Kidney (tissue), 22 donors: ENCODE measurements at places on chromosomes 13 and 19. TPM values are rescaled to one million over a fixed set of nuclear protein-coding genes. Genes with fewer than 3 reads are reported as not detected.
A peak's percentile ranks its signal among the peaks of the same experiment; 100 is the strongest.

GRCh38 chr19:17103177-17103576, 27.6 kb downstream of the MYO9B start:
- DNase-seq: no peak

DNA sequence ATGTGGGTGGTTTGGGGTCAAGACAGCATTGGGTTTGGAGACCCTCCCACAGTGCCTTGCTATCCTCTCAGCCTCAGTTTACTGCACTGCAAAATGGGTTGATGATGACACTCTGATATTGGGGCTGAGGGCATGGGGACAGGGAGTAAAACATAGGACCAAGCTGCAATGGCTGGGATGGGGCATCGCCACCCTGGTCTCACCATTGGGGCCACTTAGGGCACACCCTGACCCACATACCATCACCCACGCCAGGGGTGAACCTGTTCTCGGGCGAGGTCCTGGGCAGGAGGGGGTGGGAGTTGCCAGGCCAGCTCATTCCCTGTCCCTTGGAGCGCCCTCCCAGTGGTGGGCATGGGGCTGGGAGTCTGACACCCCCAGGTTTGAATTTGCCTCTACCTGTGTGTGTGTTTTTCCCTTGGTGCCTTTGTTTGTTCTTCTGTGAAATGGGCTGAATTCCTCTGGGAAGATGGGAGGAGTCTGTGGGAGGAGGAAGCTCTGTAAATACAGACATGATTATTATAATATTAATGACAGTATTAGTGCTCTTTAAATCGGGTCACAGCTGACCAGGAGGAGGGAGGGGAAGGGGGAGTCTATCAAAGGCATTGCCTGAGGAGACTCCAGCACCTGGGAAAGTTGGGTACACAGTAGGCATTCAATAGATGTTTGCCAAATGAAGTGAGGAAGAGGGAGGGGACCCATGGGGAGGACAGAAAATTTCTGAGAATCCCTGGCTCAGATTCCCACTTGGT, 2.2 kb upstream of the FCHO1 start:
- no peak for DNase-seq

- no peak for DNase-seq
These were observed 8.6 kb downstream of the ZBTB7A start for GRCh38 chr19:4057931-4058692.

- no peak for DNase-seq
These were observed 96.7 kb upstream of the DIAPH3 start for GRCh38 chr13:60260440-60260839.

DNA sequence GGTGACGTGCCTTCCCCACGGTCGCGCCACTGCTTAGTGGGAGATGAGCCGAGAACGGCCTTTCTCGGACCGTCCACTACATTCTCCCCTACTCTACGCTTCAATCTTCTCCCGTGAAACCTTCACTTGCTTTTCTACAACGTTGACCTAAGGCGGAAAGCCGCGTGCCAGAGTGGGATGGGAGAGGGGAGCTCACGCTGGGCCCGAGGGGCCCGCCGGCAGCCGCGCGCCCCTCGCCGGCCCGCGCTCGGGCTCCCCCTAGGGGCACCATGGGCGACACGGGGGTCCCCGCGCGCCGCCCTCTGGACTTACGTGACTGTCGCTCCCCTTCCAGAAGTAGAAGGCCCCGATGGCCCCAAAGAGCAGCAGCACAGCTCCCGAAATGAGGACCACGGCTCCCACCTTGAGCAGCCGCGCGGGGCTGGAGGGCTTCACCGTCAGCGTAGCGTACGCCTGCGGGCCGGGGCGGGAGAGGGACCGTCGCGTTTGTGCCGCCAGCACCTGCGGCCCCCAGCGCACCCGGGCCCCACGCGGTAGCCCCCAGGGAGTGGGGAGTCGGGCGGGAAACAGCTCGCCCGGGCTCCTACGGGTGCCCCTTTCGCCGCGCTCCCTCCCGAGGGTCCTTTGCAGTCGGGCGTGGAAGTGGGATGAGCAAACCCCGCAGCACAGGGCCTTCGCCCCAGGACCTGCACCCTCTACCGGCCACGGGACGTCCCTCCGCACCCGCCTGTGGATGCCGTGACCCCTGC, 727 bp downstream of the CNMD start:
- peak; percentile 53 for DNase-seq

DNA sequence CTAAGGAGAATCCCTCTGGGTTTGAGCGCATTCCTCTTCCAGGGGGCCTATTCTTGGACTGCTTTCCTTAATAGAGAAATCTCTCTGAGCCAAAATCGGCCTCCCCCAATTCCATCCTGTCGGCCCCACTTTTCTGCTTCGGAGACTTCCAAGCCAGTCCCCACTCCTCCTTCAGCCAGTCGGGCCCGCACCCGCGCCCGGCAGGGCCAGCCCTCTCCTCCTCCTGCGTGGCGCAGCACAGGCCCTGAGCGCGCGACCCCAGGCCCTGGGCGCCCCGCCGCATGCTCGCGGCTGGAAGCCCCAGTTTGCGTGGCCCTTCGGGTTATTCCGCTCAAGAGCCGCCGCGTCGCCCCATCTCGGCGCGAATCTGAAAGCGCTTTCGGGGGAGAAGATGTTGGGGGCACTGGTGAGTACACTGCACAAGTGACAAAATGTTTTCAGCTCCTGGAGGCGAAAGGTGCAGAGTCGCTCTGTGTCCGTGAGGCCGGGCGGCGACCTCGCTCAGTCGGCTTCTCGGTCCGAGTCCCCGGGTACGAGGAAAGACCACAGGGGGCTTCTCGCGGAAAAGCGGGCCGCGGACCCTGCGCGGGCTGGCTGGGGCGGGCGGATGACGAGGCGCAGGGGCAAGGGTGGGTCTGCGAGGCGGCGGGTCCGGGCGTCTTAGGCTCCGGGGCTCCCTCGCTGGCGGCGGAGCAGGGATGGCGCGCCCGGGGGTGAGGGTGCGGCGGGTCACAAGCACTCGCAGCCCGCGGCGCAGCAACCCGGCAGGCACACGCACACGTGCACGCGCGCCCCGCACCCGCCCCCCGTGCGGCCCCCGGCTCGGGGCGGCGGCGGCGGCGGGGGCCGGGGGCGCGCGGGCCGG, at the start of gene IL17D:
Gene IL17D, plus strand, starts transcription at position 785 of the 865 bp plus-strand sequence. CDS start 303 bp downstream, outside the sequence.
- peak; percentile 84 for DNase-seq

GRCh38 chr13:97600458-97601075, 166.6 kb downstream of the RAP2A start:
- no peak for DNase-seq

DNA sequence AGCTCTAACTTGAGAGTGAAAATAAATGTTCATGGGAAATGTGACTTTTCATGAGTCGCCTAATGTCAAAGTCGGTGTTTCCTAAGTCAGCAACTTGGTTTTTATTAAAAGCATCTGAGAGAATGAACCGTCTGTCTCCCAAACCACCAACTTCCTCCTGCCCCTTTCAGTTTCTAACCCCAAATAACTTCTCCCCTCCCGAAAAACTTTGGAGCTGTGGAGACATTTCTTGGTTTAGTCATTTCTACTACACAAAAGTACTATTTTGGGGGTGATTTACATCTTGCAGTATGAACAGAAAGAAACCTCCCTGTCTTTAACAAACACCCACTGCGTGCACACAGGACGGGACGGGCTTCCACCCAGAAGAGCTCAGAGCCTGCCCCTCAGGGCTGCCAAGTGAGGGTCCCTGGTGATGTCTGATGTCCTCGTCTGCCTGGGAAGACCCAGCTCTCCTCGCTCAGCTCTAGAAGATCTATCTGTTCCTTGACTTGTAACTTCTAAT, 65.0 kb downstream of the RASA3 start:
- DNase-seq: peak; percentile 31

- DNase-seq: peak; percentile 33
These were observed 184.4 kb downstream of the TSHZ3 start for GRCh38 chr19:31164791-31165251.

GRCh38 chr19:30873003-30873402, 476.2 kb downstream of the TSHZ3 start:
- no peak for DNase-seq

- DNase-seq: peak; percentile 20
These were observed 20.5 kb downstream of the ZNF114 start for GRCh38 chr19:48290401-48290770.

DNA sequence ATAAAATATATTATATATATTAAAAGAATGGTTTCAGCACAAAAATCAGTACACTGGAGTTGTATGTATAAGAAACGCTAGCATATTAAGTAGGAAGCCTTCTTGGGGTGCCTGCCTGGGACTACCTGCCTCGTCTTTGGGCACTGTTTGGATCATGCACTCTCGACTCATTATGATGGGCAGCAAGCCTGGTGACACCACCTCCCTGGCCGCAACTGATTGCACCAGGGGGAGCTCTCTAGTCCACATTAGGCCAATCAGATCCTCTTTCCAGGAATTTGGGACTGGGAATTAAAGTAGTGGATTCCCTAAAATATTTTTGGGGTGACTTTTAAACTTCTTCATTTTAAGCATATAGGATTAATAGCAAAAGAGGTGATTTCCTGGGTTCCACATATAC, 56.0 kb upstream of the RGCC start:
- DNase-seq: peak; percentile 55

GRCh38 chr13:23883255-23883654, 5.9 kb downstream of the MIPEP start:
- DNase-seq: no peak

GRCh38 chr13:111267205-111267604, 53.2 kb upstream of the TEX29 start:
- no peak for DNase-seq

- DNase-seq: no peak
These were observed 418.3 kb downstream of the DIAPH3 start for GRCh38 chr13:59745392-59745788.

- no peak for DNase-seq
These were observed 38.7 kb upstream of the FARP1 start for GRCh38 chr13:98103942-98104880.

DNA sequence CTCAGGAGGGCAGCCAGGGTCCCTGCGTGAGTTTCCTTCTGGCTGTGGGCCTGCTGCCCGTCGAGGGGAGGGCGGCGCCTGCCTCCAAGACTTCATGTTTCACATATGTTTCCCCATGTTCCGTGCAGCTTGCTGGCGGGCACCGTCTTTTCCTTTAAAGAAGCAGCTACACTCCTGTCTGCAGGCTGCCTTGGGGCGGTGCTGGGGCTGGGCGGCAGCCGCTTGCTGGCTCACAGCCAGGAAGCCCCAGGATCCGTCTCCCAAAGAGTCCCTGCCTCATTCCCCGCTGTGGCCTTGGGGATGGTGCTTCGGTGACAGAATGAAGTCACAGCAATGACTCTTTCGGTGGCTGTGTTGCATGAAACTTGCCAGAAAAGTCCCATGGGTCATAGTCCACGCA, 24.9 kb downstream of the PIAS4 start:
- no peak for DNase-seq

DNA sequence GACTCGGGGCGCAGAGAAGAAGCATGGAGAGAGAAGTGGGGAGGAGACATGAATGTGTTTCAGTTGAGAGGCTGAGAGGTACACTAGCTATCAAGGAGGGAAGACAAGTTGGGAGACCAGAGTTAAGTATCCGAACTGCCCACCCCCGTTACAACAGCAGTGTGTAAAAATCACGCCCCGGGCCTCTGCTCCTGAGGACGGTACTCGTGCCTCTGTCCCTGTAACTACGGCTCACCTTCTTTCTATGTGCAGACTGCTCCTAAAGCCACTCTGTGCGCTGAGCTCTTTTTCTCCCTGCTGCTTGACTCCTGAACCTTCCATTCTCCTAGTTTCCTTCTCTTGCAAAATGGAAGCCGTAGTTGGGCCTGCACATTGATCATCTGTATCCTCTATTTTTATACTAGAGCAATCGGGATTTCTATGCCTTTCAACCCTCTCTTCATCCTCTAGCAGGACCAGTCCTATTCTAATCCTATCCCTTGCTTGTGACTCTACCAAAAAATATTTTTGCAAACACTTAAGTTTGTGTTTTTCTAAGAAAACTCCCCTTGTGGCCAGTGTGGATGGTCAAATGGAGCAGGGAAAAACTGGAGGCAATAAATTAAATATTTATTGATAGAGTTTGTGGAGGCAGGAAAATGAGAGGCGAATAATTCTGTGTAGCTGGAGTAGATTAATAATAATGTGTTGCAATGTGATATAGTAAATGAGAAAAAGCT, 569 bp downstream of the POLR1D start:
- no peak for DNase-seq

- no peak for DNase-seq
These were observed 830.6 kb upstream of the SLITRK5 start for GRCh38 chr13:86840250-86841191.

- no peak for DNase-seq
These were observed 11.7 kb downstream of the SMG9 start for GRCh38 chr19:43743059-43743458.

Gene DACT3
- 5.4 TPM for polyA plus RNA-seq

Gene MAMSTR
- 3.6 TPM for polyA plus RNA-seq

Gene ADAMTSL5
- polyA plus RNA-seq: 1.4 TPM

Gene ZNF491
- polyA plus RNA-seq: 1.1 TPM

Gene CASP14
- not detected for polyA plus RNA-seq

Gene TNNT1
- polyA plus RNA-seq: not detected

Gene PLK5
- not detected for polyA plus RNA-seq

Gene ZNF525
- 3.9 TPM for polyA plus RNA-seq

Gene CD209
- 1.2 TPM for polyA plus RNA-seq

Gene CCDC194
- polyA plus RNA-seq: not detected

Gene DNASE2
- 50.9 TPM for polyA plus RNA-seq

Gene MYH14
- polyA plus RNA-seq: 23.9 TPM

Gene NRTN
- polyA plus RNA-seq: 5.8 TPM

Gene KLK12
- polyA plus RNA-seq: not detected
